ENCODE measurements at places on chromosomes 7 and 10. TPM values are rescaled to one million over a fixed set of nuclear protein-coding genes. Genes with fewer than 3 reads are reported as not detected.

AVPI1 gene
- 13.0 TPM for total RNA-seq

CFTR gene
- total RNA-seq = not detected

ZNF398 gene
- total RNA-seq = 17.1 TPM

ECHDC3 gene
- 6.4 TPM for total RNA-seq

DNA sequence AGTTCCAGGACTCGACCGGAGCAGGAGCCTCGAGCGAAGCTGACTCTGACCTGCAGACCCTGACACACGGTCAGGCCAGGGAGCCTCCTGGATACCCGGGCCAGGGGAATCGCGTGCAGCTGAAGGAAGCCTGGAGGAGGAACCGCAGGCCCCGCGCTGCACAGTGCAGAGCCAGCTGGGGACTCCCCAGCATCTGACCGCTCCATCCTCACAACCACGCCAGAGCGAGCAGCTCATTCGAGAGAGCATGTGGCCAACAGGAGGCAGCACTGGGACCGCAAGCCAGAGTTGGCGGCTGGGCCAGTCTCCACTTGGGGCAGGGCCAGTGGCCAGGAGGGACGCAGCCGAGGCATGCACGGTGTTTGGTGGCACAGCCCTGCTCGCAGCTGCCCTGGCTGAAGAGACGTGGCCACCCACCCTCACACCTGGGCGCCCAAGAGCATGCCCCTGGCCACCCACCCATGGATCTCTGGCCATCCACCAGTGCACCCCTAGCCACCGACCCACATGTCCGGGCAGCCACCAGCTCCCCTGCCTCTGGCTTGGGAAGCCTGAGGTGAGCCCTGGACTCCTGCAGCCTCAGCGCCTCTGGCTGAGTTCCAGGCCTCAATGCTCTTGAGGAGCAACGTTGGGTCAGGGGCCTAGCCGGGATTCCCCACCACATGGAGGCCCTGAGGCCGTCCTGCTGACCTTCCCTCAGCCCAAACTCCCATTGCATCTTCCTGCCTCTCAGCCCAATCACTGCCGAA, 213.9 kb downstream of the ELFN1 start:
- H3K4me1 ChIP-seq = no peaks in the 10 kb centered on the region
- no peak overlapping the region for H3K4me3 ChIP-seq
- H3K27me3 ChIP-seq = no peaks in the 10 kb centered on the region

GRCh38 chr10:33697016-33697415, 362.5 kb upstream of the NRP1 start:
- no peaks in the 10 kb centered on the region for H3K27me3 ChIP-seq
- H3K4me1 ChIP-seq = no peaks in the 10 kb centered on the region
- DNase-seq = no peak
- no peaks in the 10 kb centered on the region for H3K36me3 ChIP-seq
- no peak overlapping the region for H3K27ac ChIP-seq

GRCh38 chr10:22854935-22855421, 72.9 kb upstream of the ARMC3 start:
- DNase-seq = no peak
- no peaks in the 10 kb centered on the region for H3K36me3 ChIP-seq
- no peak overlapping the region for H3K27ac ChIP-seq
- H3K27me3 ChIP-seq = no peaks in the 10 kb centered on the region

GRCh38 chr10:2927958-2928840, 139.1 kb upstream of the PFKP start:
- no peaks in the 10 kb centered on the region for H3K36me3 ChIP-seq
- DNase-seq = peak; percentile 72
- no peaks in the 10 kb centered on the region for H3K4me1 ChIP-seq
- no peak overlapping the region for H3K27ac ChIP-seq
- no peaks in the 10 kb centered on the region for H3K27me3 ChIP-seq

GRCh38 chr7:94405506-94405905, 10.8 kb downstream of the COL1A2 start:
- no peak for DNase-seq
- H3K27ac ChIP-seq = peak overlapping the region; percentile 14
- H3K4me1 ChIP-seq = peaks cover 59% of the 10 kb centered on the region
- peaks cover 100% of the 10 kb centered on the region for H3K36me3 ChIP-seq

- H3K27me3 ChIP-seq = no peaks in the 10 kb centered on the region
- H3K4me3 ChIP-seq = peak overlapping the region; percentile 83
- peak; percentile 65 for DNase-seq
- peak overlapping the region; percentile 81 for H3K27ac ChIP-seq
- peaks cover 18% of the 10 kb centered on the region for H3K4me1 ChIP-seq
Observed at GRCh38 chr7:75639071-75639885, 99.5 kb downstream of the HIP1 start.

DNA sequence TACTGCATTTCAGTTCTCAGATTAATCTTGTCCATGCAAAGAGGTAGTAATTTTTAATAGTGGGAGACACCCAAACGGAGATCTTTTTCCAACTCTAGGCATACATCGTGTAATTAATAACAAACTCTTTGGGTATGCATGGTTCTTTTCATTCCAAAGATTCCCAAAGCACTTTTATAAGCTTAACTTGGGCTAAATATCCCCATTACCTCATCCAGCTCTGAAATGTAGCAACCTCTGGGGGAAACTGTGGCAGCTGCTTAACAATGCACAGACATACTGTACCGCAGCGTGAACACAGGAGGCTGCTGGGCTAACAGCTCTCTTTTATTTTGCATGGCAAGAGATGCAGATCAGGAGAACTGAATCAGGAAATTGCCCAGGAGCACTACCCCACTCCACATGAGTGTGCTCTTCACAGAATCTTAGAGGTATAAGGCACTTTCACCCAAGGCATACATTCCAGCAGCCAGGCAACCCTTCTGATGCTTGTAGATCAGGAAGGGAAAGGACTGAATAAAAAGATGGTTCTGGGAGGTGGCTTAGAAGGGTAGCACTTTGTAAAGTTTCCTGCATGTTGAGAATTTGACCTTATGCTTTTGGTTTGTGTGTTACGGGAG, 114.4 kb upstream of the GLI3 start:
- no peaks in the 10 kb centered on the region for H3K36me3 ChIP-seq
- H3K4me3 ChIP-seq = no peak overlapping the region
- peaks cover 15% of the 10 kb centered on the region for H3K4me1 ChIP-seq
- no peaks in the 10 kb centered on the region for H3K27me3 ChIP-seq

DNA sequence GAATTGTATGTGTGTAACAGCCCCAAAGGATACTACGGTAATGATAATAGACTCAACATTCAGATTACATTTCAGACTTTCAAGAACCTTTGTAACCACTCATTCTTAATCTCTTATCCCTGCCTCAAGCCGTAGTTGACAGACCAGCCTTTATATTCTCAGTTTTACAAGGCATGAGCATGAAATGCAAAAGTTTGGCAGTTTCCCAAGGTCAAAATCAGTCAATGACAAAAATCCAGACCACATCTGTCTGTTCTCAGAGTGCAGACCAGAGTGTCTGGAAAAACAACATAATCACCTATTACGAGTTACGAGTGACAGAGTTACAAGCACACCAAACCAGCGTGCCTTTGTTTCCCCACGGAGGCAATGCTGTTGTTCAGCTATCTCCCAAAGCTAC, 178.6 kb upstream of the LRGUK start:
- no peaks in the 10 kb centered on the region for H3K4me1 ChIP-seq
- H3K4me3 ChIP-seq = no peak overlapping the region
- H3K27me3 ChIP-seq = no peaks in the 10 kb centered on the region
- no peak for DNase-seq
- H3K36me3 ChIP-seq = no peaks in the 10 kb centered on the region

- H3K4me3 ChIP-seq = no peak overlapping the region
- H3K4me1 ChIP-seq = no peaks in the 10 kb centered on the region
- DNase-seq = peak; percentile 89
- peak overlapping the region; percentile 60 for H3K27ac ChIP-seq
- H3K36me3 ChIP-seq = no peaks in the 10 kb centered on the region
- no peaks in the 10 kb centered on the region for H3K27me3 ChIP-seq
Observed at GRCh38 chr10:76086761-76087639, 655.6 kb downstream of the LRMDA start.

DNA sequence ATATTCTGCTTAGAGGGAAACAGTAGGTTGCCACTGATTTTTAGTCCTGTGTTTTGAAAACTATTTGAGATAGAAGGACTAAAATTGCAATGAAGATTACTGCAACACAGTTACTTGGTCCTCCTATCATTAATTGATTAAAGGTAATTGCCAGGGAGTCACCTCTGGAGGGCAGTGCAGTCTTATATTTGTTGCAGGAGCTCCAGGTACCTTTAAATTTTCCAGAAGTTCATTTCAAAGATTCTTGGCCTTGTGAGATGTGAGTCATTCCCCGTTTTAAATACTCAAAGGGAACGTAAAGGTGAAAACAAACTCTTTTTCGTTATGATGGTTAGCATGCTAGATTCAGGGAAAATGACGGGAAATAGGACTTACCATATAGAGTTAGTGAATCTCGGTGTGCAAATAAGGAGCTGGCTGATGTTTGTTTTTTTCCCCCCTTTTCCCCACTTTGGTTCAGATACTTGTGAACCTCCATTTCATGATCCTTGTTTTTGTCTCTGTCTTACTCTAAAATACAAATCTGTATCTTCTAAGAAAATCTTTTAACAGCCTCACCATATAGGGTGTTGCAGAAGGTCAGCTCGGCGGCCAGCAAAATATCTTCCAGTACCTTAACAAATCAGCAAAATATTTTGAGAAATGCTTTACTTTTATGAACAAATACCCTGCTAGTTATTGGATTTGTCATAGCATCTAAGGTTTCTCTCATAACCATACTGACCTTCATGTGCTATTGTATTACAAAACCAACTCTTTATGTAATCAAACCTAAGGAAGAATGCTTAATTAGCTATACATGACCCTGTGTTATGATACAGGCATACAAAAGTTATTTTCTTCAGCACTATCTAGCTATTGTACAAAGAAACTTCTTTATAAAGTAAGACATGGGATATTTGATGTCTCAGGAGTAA, 143.0 kb upstream of the HDAC9 start:
- no peaks in the 10 kb centered on the region for H3K4me1 ChIP-seq
- H3K27me3 ChIP-seq = no peaks in the 10 kb centered on the region
- H3K4me3 ChIP-seq = no peak overlapping the region

DNA sequence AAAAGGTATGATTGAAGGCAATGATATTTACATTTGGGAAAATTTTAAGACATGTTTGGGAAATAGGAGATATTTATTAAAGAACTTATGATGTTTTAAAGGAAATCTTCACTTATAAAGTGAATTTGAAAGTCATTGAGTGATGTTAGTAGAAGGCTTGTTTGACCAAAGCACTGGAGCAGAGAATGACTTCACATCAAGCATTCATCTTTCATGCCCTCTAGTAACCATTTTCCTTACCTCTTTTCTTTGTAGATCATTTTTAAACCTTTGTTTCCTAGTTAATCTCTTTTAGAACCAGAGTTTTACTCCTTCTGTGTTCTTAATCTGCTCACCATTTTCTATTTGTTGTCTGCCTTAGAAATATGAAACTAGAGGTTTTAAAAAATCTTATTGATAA, 111.3 kb upstream of the FOXP2 start:
- peaks cover 3% of the 10 kb centered on the region for H3K4me1 ChIP-seq
- H3K27me3 ChIP-seq = no peaks in the 10 kb centered on the region
- no peak for DNase-seq
- H3K36me3 ChIP-seq = no peaks in the 10 kb centered on the region

Measured in sigmoid colon (tissue), 7 donors.